HT-29 (cell line): ENCODE measurements at places on chromosomes 12 and 14. TPM values are rescaled to one million over a fixed set of nuclear protein-coding genes. Genes with fewer than 3 reads are reported as not detected.

Gene SAMD15
- 0.20 and 0.23 TPM in 2 replicates for total RNA-seq

DNA sequence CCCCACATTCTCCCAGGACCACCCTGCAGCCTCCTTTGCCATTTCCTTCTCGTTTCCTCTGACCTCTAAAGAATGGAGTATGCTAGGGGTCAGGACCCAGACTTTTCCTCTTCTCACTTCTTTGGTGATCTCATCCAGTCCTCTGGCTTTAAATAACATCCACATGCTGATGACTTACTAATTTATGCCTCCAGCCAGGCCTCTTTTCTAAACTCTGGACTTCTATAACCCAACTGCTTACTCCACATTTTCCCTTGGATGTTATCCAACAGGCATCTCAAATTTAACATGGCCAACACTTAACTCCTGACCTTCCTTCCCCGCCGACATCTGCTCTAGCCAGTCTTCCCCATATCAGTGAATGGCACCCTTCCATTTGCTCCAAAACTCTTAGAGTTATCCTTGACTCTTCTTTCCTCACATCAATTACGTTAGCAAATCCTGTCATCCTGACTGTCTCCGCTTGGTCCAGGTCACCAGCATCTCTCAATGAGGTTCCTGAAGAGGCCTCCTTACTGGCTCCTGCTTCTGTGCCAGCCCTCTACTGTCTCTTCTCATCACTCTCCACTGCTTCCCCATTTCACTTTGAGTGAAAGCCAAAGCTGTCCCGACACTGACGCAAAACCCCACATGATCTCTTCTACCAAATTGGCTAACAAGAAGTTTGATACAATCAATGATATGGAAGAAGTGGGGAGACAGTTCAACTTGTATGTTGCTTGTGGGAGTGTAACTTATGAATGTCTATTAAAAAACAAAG, 42.7 kb downstream of the TMBIM6 start:
- DNase-seq: no peak

DNA sequence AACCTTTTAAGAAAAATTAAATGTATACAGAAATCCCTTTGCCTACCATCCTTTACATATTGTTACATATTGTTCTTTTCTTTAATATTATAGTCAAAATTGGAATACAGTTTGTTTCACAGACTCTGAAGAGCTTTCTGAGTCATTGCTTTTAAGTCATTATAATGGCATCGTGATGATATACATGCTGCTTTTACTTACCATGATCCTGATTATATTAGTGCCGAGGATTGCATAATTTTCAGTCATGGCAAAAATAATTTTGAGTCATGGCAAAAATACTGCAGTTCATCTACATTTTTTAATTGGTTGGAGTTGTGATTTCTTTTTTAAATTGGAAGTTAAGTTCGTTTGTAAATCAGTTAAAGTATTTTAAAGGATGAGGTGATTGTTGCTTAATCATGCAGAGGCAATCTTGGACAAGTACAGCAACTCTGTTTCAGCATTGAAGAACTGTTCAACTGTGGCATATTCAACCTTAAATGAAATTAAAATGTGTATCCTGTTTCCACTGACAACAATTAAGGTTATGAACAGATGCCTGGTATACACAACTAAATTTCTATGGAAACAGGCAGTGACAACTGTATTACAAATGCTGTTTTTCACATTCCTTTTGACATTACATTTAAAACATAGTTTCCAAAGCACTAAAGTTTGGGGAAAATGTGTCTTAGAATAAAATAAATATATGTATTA, 142.3 kb downstream of the PCNX1 start:
- no peak for DNase-seq

DNA sequence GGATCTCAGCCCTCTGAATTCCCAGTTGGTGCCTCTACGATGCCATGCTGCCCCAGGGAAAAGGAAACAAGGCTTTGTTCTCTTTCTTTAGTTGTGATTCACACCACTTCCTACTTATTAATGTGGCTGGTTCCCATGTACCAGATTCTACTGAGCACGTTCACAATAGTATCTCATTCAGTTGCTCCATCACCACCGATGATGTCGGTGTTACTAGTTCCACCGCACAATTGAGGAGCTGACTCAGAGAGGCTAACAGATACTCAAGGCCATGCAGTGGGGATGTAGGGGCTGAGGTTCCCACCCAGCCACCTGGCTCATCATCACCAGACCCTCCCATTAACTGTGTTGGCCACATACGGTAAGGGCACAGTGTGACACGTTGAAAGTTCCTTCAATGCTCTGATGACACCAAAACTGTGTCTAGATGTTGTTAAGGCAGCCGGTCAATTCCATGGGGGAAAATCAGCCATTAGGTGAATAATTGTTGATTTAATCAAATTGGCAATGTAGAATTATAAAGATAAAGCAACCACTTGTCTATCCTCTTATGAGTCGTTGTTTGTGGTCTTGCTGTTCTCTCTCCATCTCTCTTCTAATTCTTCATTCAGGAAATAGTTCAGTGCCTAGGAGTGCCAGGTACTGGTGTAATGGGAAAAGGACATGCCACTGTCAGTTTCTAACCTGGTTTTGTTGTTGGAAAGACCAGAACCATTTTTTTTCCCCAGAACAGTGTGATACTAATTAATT, 244.2 kb upstream of the CRY1 start:
- DNase-seq: no peak

DNA sequence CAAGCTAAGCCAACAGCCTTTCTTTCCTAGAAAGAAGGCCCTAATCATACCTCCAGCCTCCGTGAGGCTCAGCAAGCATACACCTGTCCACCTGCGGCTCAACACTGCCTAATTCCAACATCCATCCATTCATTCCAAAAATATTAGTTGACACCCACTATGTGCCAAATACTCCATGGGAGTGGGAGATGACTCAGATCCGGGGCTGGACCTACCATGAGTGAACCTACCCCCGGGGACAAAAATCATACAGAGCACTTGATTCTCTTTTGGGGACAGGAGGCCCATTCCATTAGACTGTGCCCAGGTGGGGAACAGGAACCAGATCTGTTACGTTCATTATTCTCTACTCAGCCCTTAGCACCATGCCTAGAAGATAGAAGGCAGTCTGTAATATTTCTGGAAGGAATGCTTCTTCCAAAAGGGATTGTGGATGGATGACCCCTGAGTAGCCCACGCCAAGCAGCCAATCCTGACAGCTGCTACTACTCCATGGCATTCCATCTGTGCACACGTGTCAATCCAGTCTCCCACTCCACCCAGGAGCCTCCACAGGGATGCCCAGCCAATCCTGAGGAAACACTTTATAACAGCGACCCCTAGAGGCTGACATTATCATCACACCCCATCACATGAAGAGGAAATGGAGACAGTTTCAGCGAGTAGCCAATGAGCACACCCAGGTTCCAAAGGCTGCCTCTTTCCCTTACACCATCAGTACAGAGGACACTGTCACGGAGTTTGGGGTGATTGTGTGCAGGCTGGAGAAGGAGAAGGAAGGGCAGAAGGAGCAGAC, 170.7 kb downstream of the ESRRB start:
- peak; percentile 45 for DNase-seq

DNA sequence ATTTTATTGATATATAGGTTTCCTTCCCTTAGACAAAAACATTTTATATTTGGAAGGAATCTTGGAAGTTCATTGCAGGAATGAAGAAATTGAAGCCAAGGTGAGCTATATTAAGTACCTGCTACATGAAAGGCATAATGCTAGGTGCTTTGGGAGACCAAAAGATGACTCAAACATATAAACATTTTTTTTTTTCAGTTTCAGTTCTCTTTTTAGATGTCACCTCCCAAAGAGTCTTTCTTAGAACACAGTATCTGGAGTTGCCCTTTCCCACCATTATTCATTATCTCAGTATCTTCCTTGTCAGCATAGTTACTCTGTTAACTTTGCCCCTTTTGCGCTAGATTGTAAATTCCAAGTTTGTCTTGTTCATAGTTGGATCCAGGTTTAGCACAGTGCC, 1.1 kb downstream of the LIN52 start:
- no peak for DNase-seq

DNA sequence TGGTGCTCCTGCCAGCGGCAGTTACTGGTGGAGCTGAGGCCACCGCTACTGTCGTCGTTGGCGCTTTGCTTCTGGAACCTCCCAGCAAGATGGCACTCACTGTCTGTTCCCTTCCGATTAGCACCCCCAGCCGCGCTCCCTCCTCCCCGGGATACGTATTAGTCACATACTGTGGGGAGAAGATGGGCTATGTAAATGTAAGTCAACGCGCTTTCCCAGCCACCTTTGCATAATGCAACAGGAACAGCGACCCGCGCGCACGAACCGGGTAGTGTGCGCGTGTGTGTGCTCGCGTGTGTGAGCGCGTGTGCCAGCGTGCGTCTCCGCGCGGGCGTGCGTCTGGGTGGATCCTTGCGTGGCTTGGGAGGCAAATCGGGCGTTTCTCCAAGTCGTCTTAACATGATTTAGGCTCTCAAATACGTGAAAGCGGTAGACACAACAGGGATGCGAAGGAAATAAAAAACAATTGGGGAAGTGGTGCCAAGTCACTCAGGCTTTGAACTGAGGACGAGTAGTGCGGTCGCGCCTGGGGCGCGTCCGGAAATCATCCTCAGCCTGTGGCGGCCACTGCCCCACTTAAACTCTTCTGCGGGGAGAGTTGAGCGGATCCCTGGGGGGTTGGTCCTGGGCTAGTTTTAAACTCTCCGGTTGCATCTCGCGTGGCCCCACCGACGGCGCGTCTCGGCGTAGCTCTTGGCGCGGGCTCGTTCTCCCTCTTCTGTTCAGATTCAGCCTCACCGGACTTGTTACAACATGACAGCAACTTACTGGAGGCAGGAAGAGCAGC, 1.8 kb downstream of the FLRT2 start:
- no peak for DNase-seq
